ENCODE measurements at places on chromosomes 6 and 20.

- DNase-seq, result peak; percentile 60
Observed at GRCh38 chr20:57388953-57389694, 2.1 kb upstream of the RBM38 start.

DNA sequence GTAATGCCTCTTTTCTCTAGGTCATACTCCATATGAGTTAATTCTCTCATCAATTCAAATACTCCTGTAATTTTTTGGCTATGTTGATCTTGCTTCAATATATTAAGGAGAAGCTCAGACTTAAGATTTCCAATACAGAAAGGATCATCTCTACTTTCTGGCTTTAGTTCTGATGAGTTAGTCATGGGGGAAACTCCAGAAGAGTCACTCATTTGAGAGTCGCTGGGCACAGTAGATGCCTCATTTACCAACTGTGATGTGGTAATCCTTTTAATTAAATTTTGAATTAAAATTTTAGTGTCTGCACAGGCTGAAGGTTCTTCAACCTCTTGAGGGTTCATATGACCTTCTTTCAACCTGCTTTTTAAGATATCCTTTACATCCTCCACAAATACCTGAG lies 38.5 kb downstream of the DST start:
- no peak for DNase-seq

- peak; percentile 71 for DNase-seq
Observed at GRCh38 chr6:139490482-139490881, 116.0 kb upstream of the CITED2 start.

DNA sequence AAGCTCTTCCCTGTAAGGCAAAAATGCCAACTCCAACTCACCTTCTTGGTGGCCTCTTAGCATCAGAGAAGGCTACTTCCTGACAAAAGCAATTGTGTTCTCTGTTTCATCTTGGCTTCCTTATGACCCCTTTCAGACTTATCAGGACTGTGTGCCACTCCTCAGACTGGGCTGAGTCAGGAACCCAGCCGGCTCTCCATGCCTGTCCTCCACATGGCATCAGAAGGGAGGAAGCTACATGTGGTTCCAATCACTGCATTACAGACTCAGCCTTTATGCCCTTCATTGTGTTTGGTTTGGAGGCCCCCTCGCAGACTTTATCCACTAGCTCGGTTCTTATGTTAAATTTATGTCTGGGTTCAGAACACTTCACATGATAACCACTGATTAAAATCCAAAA lies 142.5 kb downstream of the SLC24A3 start:
- no peak for DNase-seq

DNA sequence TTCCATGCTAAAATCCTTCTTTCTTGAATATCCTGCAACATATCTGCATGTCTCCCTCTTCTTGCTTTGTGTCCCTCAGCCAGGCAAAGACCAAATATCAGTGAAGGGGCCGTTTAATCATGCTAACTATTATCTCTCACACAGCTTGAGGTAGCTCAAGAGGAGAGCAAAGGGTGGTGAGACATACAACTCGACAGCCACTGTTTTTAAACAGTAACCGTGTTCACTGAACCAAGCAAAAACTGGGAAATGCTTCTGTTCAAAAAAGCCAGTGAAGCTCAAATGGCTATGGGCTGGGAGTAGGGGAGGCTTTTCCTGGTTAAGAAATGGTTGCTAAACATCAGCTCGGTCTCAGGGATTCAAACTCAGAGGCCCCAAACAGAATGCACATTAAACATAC lies 83.4 kb downstream of the MAP7 start:
- no peak for DNase-seq

DNA sequence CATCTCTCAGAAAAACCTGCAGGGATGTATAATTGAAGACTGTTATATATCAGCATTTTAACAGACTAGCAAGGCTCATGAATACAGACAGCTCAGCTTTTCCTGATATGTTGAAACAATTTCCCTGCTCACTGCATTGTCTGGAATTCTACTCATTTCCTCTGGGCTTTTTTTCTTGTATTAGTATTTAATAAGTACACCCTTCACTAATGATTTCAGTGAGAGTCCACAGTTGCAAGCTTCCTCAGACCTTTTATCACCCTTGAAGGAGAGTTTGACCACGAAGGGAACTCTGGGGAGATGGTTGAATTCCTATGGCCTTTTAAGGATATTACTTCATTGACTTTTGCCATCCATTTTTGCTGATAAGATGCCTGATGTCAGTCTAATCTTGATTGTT lies 248.7 kb downstream of the ADGB start:
- DNase-seq, result no peak

DNA sequence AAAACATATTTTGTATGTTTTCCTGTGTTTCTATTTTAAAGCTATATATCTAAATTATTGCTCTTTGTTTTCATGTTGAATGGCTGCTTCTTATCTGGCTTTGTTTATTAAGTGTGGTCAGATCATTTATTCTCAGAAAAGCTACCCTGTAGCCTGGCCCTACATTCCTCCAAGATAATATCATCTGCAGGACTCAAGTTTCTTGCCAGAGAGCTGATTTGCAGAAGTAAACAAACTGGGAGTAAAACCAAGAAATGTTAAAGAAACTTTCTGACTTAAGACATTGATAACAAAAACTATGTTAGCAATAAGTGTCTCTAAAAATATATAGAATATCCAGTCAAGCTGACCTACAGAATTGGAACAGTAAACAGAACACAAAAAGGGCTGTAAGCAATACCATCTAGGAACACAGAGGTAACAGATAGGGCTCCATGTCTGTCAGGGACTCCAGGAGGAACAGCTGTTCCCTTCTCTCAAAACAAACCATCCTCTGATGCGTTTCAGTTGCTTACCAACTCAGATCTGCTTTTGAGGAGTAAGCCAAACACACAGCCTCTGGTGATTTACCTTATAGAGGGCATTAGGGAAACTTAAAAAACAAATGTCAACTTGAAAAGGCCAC lies 17.5 kb upstream of the CEP85L start:
- no peak for DNase-seq

DNA sequence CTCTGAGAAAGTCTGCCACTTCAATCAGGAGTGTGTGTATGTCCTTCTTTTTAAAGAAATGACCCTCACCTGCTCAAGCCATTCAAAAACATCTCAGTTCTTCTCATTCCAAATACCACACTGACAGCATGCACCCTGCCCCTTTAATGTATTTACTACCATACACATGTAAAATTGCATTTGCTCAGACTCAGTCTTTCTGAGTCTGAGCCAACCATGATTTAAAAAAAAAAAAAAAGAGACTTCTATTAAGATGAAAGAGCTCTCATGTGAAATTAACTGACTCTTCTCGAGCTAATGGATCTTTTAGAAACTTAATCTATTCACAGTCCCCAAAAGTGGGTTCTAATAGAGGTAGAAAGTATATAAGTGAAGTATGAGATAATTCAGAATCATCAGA lies 1.4 kb upstream of the FILIP1 start:
- DNase-seq, result no peak

DNA sequence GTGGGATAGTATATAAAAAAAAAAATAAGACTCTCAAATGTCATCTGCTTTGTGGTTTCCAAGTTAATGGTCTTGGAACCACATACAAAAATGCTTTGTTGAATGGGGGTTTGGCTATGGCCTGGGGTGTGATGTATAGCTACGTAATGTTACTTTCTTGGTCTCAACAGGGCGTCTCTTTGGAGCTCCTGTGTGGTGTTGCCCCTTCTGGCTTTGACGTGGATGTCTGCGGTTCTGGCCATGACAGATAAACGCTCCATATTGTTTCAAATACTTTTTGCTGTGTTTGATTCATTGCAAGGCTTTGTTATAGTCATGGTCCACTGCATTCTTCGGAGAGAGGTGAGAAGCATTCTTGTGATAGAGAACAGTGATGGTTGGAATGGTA lies 457.7 kb downstream of the LMBRD1 start:
- DNase-seq, result no peak

DNA sequence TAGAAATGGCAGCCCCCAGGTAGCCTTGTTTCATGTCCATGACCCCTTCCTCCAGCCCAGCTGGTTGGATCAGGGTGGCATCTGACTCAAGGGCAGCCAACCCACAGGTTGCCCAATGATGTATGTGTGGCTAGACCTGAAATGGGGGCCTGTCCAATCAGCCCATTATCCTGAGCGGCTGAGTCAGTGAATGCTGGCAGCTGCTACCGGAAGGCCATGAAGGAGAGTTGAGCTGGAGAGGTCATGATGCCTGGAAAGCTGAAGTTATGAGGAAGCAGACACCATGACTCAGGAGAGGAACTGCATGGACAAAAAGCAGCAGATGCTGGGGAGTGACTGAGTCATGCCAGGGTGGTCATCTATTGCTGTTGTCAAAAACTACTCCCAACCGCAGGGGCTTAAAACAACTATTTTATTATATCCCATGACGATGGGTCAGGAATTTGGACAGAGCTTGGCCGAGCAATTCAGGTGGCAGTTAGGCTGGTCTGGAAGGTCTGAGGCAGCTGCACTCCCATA lies 67.3 kb downstream of the MDGA1 start:
- DNase-seq, result no peak

- DNase-seq, result no peak
Observed at GRCh38 chr6:160265869-160266476, 7.4 kb upstream of the SLC22A2 start.

GRCh38 chr20:4956200-4956810 lies 45.0 kb downstream of the SLC23A2 start:
- DNase-seq, result peak; percentile 74

DNA sequence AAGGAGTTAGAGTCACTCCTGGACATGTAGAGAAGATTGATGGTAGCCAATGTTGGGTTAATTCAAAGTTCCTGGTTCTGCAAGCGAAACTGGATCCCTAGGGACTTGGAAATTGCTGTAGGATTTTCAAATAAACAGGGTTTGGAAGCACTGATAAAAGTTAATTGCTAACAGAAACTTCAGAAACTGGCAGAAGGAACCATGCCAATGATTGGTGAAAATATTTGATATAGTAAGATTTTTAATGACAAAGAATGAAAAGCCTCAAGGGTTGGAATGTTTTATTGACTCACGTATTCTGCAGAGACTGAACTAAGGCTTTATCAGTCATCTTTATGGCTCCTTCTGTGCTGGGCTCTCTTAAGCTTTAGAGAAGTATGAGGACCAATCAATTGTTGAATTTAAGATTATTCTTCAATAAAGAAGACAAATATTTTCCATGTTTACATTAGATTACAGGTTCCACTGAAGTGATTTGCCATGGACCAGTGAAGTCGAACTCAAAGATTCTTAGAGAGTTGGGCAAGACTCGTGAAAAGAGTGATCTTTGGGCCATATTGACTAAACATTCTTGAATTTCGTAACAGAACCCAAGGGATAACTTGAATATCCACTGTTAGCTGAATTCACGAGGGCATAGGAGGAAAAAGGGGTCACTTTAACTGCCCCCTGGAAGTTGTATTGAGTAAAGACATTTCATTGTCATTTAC lies 371.4 kb downstream of the HDGFL1 start:
- no peak for DNase-seq

- no peak for DNase-seq
Observed at GRCh38 chr6:156848533-156848932, 71.4 kb downstream of the ARID1B start.

- DNase-seq, result no peak
Observed at GRCh38 chr6:116512734-116513133, 1.3 kb downstream of the CALHM5 start.

DNA sequence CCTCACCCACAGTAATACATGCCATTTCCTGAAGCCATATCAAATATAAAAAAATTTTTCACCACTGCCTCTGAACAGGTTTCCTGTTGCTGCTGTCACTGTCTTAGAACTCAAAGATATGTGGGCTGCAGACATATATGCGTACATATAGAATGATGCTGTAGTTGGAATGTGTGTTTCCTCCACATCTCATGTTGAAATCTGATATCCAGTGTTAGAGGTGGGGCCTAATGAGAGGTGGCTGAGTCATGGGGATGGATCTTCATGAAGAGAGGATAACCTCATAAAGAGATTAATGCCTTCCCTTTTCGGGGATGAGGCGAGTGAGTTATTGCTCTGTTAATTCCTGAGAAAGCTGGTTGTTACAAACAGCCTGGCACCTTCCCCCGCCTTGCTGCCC lies 7.7 kb upstream of the SCP2D1 start:
- DNase-seq, result no peak

DNA sequence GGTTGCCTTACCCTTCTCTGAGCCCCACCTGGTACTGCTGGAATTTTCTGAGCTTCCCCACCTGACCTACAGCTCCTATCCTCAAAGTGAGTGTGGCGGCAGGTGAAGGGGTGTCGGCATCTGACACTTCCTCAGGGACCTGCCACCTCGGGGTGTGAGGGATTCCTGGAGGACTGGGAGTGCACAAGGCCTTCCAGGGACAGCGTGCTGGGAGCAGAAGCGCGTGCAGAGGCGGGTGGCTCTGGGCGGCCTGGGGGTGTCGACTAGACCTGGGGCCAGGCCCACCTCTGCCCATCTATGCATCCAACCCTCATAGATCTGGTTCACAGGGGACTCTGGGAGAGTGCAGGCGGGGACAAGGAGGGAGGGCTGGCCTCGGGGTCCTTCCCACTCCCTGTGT lies 7.8 kb downstream of the DLGAP4 start:
- no peak for DNase-seq

DNA sequence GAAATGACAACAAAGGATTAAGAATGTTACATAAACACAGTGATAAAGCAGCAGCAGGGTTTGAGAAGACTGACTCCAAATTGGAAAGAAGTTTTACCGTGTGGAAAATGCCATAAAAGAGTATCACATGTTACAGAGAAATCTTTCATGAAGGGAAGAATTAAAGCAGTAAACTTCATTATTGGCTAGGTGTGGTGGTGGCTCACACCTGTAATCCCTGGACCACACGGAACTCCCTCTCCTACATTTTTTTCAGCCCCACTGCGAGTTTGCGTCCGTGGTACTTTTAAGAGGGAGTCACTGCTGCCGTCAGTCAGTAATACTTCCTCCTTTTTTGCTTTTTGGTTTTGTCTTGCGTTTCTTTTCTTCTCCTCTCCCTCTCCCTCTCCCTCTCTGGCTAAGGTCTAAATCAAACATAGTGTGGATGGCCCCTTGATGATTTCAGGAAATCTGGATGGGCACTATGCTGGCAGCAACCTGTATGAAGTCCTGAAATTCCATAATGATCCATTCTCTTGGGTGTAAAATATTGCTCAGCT lies 112.3 kb downstream of the MAN1A1 start:
- no peak for DNase-seq

GRCh38 chr20:52921340-52921739 lies 50.8 kb upstream of the TSHZ2 start:
- DNase-seq, result no peak

GRCh38 chr6:95546148-95546547 lies 31.2 kb upstream of the MANEA start:
- DNase-seq, result no peak

DNA sequence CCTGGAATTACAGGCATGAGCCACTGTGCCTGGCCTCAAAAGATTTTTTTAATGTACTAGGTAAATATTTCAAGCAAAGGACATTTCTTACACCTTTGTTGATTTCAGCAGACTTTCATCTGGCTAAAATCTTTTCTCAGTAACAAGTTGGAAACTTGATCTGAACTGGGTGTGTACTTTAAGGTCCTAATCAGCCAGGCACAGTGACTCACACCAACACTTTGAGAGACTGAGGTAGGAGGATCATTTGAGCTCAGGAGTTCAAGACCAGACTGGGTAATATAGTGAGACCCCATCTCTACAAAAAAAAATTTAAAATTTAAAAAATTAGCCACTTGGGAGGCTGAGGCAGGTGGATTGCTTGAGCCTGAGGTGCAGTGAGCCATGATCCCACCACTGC lies 7.0 kb upstream of the RALGAPA2 start:
- DNase-seq, result no peak

GRCh38 chr20:43528258-43528875 lies 20.9 kb downstream of the L3MBTL1 start:
- no peak for DNase-seq
